Nasal cavity respiratory epithelium epithelial cell of viscerocranial mucosa (primary cell): ENCODE measurements at places on chromosomes 6 and 20. TPM values are rescaled to one million over a fixed set of nuclear protein-coding genes. Genes with fewer than 3 reads are reported as not detected.

MEP1A gene
- 0.07 TPM in 1 of 2 replicates, not detected in the other for total RNA-seq

CLDN20 gene
- not detected in 2 replicates for total RNA-seq

KCNB1 gene
- total RNA-seq: under 0.01 TPM in 1 of 2 replicates, not detected in the other

BTN1A1 gene
- not detected in 2 replicates for total RNA-seq

RWDD2A gene
- 1.1 and 4.1 TPM in 2 replicates for total RNA-seq

ABHD16B gene
- not detected in 2 replicates for total RNA-seq

XRN2 gene
- total RNA-seq: 97.1 and 99.9 TPM in 2 replicates

TRIM15 gene
- not detected in 2 replicates for total RNA-seq

TSBP1 gene
- total RNA-seq: not detected in 2 replicates

TSPO2 gene
- not detected in 2 replicates for total RNA-seq

C6orf52 gene
- 1.4 and 2.1 TPM in 2 replicates for total RNA-seq

OR2B2 gene
- not detected in 2 replicates for total RNA-seq

NEURL2 gene
- total RNA-seq: 1.7 and 1.9 TPM in 2 replicates

BNIP5 gene
- total RNA-seq: not detected in 2 replicates
